Adipocyte (in vitro differentiated cells): ENCODE measurements at places on chromosomes 5 and 9.

DNA sequence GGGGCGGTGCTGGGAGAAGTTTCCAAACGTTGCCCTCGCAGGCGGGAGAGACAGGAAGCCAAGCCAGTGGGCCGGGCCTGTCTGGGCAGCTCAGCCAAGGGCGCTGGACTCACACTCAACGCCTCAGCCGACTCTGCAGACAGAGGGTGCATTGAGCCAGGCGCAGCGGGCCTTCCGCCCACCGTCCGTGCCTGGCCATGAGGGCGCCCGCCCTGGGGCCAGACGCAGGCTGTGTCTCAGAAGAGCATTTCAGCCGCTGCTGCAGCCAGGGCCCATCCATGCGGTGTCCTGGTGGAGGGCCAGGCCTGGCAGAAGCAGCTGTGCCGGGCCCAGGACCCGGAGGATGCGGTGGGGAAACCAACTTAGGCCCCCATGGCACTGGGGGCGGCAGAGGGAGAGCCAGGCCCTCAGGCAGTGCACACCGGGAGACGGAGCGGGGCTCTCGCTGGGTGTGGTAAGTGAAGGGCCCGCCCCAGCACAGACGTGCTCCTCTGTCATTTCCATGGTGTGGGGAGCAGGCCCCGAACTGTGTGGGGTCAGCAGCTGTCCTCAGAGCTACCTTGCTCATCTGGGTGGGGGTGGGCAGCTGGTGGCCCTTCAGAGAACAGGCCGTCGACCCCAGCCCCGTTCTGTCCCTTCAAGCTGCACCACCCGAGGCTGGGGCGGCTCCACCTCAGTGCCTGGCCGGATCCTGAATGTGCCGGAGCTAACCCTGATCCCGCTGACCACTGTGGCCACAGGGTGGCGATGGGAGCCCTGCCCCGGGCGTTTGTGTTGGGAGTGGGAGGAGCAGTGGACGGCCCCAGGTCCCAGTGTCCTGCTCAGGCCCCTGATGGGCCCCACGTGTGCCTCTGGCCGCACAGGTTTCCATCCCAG, 18.0 kb downstream of the DNLZ start:
- peak; percentile 34 for DNase-seq

DNA sequence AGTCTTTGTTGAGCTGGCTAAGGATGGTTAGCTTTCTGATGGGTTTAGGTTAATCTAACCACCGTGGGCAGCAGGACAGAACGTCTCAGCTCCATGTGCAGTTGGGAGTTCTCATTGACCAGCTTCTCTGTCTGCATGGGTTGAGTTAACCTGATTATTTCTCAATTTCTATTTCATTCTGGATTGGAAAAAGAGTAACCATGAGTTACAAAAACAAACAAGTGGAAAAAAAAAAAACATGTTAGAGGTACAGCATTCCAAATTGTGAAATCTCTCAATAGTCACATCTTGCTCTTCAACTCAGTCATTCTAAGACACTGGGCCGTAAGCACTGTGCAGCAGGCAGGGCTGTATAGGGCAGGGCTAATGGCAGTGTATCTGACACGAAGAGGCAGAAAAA, 343.7 kb upstream of the KLF4 start:
- peak; percentile 84 for DNase-seq

DNA sequence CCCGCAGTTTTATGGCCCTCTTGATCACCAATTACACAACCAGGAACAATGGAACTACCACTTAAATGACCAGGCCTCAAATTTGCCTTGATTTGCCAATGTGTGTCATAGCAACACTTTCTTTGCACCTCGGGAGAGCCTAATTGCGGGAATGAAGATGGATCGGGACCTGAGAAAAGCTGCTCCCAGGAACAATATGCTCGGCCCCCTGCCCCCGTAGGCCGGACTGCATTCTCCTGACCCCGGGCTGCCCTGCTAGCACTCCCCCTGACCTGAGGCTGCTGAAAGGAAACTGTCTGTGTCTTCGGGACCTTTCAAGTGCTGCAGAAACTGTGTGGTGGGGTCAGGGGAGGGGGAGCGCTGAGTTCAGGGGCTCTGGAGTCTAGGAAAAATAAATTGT, 294.3 kb upstream of the IRX1 start:
- DNase-seq = no peak

GRCh38 chr5:118557251-118557661, 431.1 kb downstream of the DTWD2 start:
- DNase-seq = peak; percentile 42

DNA sequence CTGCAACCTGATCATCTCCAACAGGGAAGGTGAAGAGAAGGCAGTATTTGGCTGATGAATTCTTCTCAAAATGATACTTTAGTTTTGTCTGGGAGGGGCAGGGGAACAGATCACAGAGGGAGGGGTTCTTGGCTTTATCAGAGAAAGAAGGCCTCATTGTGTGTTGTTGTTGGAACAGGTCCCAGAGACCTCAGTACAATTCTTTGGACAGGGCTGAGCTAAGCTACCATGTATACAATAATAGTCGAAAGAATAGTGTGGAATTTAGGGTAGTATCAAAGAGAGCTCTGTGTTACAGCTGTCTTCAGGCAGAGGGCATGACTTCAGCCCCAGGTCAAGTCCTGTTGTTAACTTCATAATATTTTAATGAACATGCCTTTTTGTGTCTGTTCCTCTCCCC, 39.9 kb downstream of the ARHGAP26 start:
- no peak for DNase-seq

DNA sequence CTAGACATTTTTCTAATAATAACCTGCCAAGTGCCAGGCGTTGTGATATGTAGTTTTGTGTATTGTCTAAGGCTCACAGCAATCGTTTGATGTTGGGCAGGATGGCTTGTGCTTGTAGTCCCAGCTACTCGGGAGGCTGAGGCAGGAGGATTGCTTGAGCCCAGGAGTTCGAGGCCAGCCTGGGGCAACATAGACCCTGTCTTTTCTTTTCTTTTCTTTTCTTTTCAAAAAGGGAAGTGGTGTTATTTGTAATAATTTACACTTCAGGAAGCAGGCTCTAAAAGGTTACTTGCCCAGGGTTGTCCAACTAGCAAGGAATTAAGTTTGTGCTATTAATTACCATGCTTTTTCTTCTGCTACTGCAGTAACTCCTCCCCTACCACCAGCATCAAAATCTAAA, 3.2 kb downstream of the ZNF131 start:
- DNase-seq = no peak

GRCh38 chr5:147727200-147727599, 55.3 kb downstream of the JAKMIP2 start:
- DNase-seq = no peak

DNA sequence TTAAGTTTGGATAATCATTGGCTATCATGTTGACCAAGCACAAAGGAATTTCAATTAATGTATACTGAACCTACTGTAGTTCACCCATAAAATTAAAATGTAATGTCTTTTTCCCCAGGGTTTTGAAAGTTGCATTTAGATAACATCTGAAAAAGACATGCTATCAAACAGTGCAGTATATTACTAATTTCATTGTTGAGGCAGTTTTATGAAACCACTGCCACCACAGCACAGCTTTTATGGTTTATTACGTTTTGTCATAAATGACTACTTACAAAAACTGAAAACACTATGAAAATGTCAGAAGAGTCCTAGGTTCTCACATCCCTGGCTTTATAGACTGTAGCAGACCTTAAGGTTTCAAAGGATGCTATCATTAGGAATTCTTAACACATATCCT, 32.0 kb upstream of the HAPLN1 start:
- DNase-seq = no peak

DNA sequence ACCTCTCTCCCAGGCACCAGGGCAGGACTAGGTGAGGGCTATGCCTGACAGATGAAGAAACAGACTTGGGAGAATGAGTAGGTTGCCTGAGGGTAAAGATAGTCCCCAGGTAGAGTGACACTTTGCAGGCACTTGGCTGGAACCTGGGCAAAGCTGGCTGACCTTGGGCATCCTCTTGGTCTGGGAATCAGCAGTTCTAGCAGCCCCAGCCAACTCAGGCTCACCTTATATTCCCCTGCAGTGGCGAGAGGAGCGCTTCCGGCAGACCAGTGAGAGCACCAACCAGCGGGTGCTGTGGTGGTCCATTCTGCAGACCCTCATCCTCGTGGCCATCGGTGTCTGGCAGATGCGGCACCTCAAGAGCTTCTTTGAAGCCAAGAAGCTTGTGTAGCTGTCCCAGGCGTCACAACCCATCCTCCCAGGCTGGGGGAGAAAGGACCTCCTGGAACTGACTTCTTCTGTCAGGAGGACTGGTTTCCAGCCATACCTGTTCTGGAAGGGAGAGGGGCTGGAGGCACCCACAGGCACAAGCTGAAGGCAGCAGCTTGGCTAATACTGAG, 3.1 kb downstream of the TMED9 start:
- no peak for DNase-seq

GRCh38 chr5:38403406-38403805, 145.0 kb downstream of the EGFLAM start:
- DNase-seq = peak; percentile 13

DNA sequence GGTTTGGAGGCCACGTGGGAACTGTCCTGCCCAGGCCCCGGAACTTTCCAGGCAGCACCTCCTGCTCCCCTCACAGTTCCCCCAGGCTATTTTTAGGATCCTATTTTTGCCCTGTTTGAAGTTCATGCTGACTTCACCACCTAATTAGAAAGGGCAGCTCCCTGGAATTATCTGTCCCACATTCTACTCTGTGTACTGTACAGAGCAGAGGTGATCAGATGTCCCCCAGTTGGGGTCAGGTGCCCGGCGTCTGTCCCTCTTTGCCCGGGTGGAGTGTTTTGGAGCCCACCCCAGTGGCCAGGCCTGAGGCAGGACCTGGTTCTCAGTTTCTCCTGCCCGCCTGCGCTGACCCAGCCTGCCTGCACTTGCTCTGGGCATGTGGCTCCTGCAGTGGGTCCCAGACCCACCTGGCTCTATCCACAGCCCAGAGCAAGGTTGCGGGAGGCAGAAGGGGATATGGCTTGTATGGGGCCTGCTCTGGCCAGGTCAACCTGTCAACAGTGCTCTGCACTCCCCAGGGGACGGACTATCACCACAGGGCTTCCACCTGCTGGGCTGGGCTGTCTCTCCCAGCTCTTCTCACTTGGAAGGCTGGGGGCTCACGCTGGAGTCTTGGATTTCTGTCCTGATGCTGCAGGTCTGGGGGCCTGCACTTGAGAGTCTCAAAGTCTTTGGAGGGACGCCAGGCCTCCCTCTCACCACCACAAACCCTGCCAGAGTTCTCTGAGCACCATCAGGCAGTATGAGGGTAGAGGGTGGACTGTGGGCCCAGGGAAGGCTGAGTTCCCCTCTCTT, 268.3 kb downstream of the GADD45G start:
- DNase-seq = no peak

- peak; percentile 90 for DNase-seq
Measured at GRCh38 chr5:180330810-180331646, 22.1 kb downstream of the GFPT2 start.

DNA sequence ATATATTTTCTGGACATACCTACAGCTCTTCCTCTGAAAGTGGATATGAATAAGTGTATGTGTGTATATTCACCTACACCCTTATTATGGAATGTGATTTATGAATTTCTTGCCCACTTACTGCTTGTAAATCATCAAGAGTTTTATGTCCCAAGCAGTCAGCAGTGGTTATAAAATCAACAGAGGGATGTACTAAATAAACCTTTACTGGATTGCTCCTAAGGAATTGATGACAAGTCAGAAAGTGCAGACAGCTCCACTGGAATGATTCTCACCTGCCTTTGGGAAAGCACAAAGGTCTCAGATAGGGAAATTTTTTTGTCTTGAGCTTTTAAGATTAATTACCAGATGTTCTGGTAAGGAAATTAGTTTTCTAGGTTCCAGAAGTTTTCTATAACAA, 9.3 kb downstream of the TMEM174 start:
- no peak for DNase-seq

DNA sequence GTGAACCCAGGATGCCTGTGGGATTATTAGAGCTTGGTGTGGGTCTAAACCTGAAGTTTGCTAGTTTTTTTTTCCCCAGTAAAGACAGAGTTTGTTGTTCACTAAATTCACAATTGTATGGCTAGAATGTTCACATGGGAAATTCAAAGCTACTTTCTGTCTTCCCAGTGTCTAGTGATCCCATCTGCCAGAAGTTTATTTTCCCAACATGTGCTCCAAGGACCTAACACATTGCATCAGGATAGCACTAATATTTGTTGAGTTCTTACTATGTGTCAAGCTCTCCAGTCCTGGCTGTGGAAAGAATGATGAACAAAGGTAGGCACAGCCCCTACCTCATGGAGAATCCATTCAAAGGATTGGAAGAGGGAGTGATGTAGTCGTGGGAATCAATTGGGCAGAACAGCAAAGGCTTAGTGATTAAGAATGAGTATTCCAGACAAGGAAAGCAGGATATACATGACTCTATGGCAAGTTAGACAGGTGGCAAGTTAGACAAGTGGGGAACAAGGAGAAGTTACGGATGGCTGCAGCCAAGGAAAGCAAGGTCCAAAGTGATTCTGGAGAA, 521.5 kb upstream of the WWC1 start:
- no peak for DNase-seq

- DNase-seq = no peak
Measured at GRCh38 chr5:180194410-180195345, 14.3 kb downstream of the RASGEF1C start.

- peak; percentile 43 for DNase-seq
Measured at GRCh38 chr9:88998503-88998902, 7.2 kb downstream of the S1PR3 start.

GRCh38 chr9:121529237-121529987, 29.8 kb upstream of the GGTA1 start:
- DNase-seq = peak; percentile 90

- DNase-seq = no peak
Measured at GRCh38 chr5:2320611-2321010, 430.9 kb downstream of the IRX2 start.

- no peak for DNase-seq
Measured at GRCh38 chr9:2210201-2210600, 195.1 kb downstream of the SMARCA2 start.
